Endothelial cell of umbilical vein (primary cell): ENCODE measurements at places on chromosomes 3 and 15. TPM values are rescaled to one million over a fixed set of nuclear protein-coding genes. Genes with fewer than 3 reads are reported as not detected.

The CHDH gene
- 0.02 and 0.06 TPM in 2 replicates for polyA plus RNA-seq

The DUOXA1 gene
- polyA plus RNA-seq = 0.07 TPM in 1 of 2 replicates, not detected in the other

The CLDN11 gene
- 147 and 178 TPM in 2 replicates for polyA plus RNA-seq

The TUSC7 gene
- not detected in 2 replicates for polyA plus RNA-seq

The HACD2 gene
- 13.3 and 17.0 TPM in 2 replicates for polyA plus RNA-seq

The TTBK2 gene
- polyA plus RNA-seq = 3.5 and 4.4 TPM in 2 replicates

The KIF7 gene
- 4.2 and 4.3 TPM in 2 replicates for polyA plus RNA-seq

GRCh38 chr15:76098685-76099084 lies 38.9 kb downstream of the TMEM266 start:
- H3K36me3 ChIP-seq = no peaks in the 10 kb centered on the region
- peaks cover 1% of the 10 kb centered on the region for H3K27me3 ChIP-seq
- no peak for DNase-seq
- H3K4me1 ChIP-seq = no peaks in the 10 kb centered on the region

DNA sequence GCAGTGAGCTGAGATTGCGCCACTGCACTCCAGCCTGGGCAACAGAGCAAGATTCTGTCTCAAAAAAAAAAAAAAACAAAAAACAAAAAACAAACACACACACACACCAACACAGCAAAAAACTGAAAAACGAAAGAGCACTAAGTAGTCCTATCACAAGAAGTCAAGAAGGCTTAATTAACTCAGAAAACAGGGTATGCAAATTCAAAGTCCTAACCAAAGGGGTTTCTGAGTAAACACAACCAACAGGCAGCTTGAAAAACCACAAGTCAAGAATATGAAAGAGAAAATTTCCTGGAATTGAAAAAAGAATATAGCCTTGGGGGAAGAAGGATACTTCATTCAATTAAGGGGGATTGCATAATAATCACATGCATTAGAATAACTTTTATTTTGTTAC lies 37.7 kb upstream of the PARP14 start:
- H3K36me3 ChIP-seq = no peaks in the 10 kb centered on the region
- no peak overlapping the region for H3K27ac ChIP-seq
- H3K4me1 ChIP-seq = no peaks in the 10 kb centered on the region

DNA sequence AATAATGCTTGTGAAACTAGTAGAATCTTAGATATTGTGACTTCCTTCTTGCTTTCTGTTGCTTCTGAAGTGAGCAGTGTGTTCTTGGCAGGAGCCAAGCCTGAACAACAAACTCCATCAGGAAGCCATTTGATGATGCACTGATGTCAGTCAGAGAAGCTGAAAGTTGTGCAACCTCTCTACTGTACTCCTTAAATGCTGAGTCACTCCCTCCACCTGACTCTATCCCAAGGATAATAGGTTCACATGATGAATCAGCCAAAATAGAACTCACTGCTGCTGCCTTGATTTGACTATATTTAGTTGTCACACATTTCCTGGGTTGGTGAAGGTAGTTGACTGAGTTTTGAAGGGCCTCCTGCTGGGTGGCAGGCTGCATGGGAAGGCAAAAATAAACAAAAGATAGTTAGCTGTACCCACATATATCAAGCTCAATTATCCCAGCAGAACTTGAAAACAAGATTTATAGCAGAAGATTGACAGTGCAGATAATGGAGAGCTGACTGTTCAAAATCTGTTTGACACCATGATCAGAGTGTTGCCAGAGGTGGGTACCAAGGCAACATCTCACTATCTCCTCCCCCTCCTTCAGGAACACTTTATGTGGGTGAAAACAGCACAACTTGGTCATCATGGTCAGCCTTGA lies 328.4 kb upstream of the DPH6 start:
- H3K4me3 ChIP-seq = no peak overlapping the region
- no peaks in the 10 kb centered on the region for H3K4me1 ChIP-seq
- peak; percentile 44 for DNase-seq

DNA sequence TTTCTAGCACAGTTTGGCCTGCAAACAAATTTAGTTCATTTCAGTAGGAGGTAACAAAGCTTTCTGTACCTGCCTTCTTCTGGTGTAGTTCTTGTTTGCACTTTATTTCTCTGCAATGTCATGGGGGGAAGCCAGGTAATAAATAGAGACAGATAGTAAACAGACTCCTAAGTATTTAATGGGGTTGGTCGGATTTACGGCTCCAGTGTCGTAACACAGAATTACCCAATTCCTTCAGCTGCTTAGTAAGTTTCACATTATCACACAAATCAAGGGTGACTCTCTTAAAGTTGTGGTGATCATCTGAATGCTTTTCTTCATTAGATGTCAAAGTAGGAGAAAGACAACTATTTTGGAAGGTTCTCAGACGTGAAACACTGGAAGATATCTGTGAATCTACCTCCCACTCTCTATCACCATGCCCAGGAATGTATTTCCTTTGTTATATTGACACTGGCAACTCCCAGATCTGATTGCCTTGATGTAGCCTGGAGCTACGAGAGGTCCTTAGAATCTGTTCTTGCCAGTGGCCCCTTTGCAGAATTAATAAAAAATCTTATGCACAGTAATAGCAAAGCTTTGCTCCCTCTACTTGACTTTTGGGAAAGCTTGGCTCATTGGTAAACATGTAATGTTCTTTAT lies 25.0 kb upstream of the TMC3 start:
- H3K4me3 ChIP-seq = no peak overlapping the region
- no peak overlapping the region for H3K27ac ChIP-seq
- no peaks in the 10 kb centered on the region for H3K4me1 ChIP-seq
- peaks cover 3% of the 10 kb centered on the region for H3K27me3 ChIP-seq
- no peak for DNase-seq
- H3K36me3 ChIP-seq = no peaks in the 10 kb centered on the region

GRCh38 chr3:169676925-169677537 lies 13.5 kb upstream of the MECOM start:
- no peak for DNase-seq
- H3K36me3 ChIP-seq = no peaks in the 10 kb centered on the region
- no peak overlapping the region for H3K27ac ChIP-seq
- no peak overlapping the region for H3K4me3 ChIP-seq

DNA sequence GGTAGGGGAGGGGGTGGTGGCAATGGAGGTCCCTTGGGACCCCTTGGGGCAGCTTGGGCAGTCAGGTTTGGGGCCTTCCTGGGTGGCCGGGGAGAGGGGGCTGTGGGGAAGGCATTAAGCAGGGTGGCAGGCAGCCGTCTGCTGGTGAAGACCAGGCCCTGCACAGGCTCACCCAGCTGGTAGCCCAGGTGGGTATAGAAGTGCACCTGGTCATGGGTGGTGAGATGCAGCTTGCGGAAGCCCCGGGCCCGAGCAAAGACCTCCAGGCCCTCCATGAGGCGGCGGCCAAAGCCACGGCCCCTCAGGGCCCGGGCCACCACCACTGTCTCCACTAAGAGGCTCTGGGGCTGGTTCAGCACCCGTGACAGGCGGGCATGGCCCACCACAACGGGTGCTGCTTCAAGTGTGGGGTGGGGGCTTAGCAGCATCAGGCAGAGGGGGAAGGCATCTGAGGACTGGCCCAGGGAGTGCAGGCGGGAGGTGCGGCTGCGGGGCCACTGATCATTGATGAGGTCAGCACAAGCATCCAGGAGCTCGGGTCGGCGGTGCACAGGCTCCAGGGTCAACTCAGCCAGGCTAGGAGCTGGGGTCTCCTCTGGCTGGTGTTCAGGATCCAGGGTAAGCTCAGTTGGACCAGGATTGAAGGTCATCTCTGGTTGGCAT lies 2.4 kb downstream of the HYAL3 start:
- no peak for DNase-seq
- H3K4me1 ChIP-seq = peaks cover 25% of the 10 kb centered on the region
- H3K4me3 ChIP-seq = no peak overlapping the region
- no peaks in the 10 kb centered on the region for H3K27me3 ChIP-seq
- H3K27ac ChIP-seq = no peak overlapping the region
- no peaks in the 10 kb centered on the region for H3K36me3 ChIP-seq

GRCh38 chr15:41115161-41115651 lies 874 bp downstream of the INO80 start:
- DNase-seq = peak; percentile 52
- H3K36me3 ChIP-seq = no peaks in the 10 kb centered on the region
- peak overlapping the region; percentile 96 for H3K27ac ChIP-seq
- peak overlapping the region; percentile 89 for H3K4me3 ChIP-seq
- H3K4me1 ChIP-seq = peaks cover 11% of the 10 kb centered on the region

GRCh38 chr15:74368121-74368520 lies 675 bp upstream of the CYP11A1 start:
- H3K4me3 ChIP-seq = no peak overlapping the region
- H3K27ac ChIP-seq = no peak overlapping the region
- H3K4me1 ChIP-seq = peaks cover 3% of the 10 kb centered on the region
- peaks cover 18% of the 10 kb centered on the region for H3K27me3 ChIP-seq
- H3K36me3 ChIP-seq = no peaks in the 10 kb centered on the region

GRCh38 chr3:179560791-179561190 lies 1.9 kb upstream of the ACTL6A start:
- peaks cover 7% of the 10 kb centered on the region for H3K4me1 ChIP-seq
- no peaks in the 10 kb centered on the region for H3K36me3 ChIP-seq
- H3K27ac ChIP-seq = no peak overlapping the region
- no peak for DNase-seq
- no peak overlapping the region for H3K4me3 ChIP-seq

- peak; percentile 39 for DNase-seq
- H3K27me3 ChIP-seq = no peaks in the 10 kb centered on the region
- no peaks in the 10 kb centered on the region for H3K4me1 ChIP-seq
Measured at GRCh38 chr3:172982736-172983364, 158.2 kb downstream of the SPATA16 start.

DNA sequence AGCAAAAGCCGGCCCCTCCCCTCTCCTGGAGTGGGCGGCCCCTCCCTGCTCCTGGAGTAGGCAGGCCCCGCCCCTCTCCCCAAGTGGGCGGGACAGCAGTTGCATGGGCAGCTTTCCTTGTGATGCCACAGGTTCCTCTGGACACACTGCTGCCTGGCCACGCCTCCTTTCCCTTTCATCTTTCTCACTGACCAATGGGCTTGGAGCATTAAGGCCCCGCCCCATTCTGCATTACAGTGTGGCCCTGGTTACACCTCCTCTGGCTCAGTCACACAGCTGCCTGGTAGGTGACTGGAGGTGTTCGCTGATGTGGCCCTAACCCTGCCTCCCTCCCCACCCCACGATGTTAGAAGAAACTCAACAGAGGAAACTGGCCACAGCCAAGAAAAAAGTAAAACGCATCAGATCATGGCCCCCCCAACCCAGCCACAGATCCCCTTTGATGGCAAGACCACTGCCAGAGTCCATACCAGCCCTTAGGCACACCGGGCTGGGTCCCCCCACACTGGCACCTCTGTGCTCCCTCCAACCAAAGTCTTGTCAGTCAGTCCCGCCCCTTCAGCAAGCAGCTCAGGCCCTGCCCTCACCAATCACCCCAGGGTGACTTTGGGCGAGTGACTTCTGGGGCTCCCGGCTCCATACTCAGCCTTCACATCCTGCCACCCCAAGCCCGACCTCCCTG lies 84.3 kb downstream of the ADAMTS7 start:
- DNase-seq = no peak
- H3K27me3 ChIP-seq = no peaks in the 10 kb centered on the region
- H3K4me1 ChIP-seq = no peaks in the 10 kb centered on the region
- no peak overlapping the region for H3K4me3 ChIP-seq
- H3K27ac ChIP-seq = no peak overlapping the region

- H3K27me3 ChIP-seq = no peaks in the 10 kb centered on the region
- H3K4me1 ChIP-seq = peaks cover 12% of the 10 kb centered on the region
- peak; percentile 42 for DNase-seq
- no peaks in the 10 kb centered on the region for H3K36me3 ChIP-seq
- peak overlapping the region; percentile 37 for H3K27ac ChIP-seq
- H3K4me3 ChIP-seq = peak overlapping the region; percentile 59
Measured at GRCh38 chr15:76904461-76905012, 603 bp downstream of the SCAPER start.

DNA sequence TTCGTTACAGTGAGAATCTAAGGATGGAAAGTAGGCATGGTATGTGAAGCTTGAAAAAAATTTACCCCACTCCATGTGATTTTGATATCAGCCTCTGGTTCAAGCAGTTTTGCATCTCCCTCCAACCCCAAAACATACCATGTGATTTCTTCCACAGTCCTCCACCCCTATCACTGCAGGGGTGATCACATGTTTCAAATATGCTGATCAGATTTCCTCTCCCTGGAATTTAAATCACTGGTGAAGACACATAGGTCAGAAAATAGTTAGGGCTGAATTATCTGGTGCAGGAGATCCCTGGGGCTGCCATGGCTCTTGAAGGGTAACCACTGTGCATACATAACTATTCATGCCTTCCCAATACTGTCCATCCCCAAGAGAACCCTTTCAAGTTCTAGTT lies 119.7 kb upstream of the THRB start:
- H3K4me1 ChIP-seq = no peaks in the 10 kb centered on the region
- no peak for DNase-seq
- no peaks in the 10 kb centered on the region for H3K36me3 ChIP-seq
- H3K27me3 ChIP-seq = no peaks in the 10 kb centered on the region
- H3K4me3 ChIP-seq = no peak overlapping the region

- no peak for DNase-seq
- no peaks in the 10 kb centered on the region for H3K36me3 ChIP-seq
- no peaks in the 10 kb centered on the region for H3K27me3 ChIP-seq
- no peak overlapping the region for H3K27ac ChIP-seq
- H3K4me1 ChIP-seq = no peaks in the 10 kb centered on the region
Measured at GRCh38 chr3:5462086-5462485, 274.6 kb downstream of the EDEM1 start.

- H3K4me1 ChIP-seq = peaks cover 10% of the 10 kb centered on the region
- peak overlapping the region; percentile 90 for H3K4me3 ChIP-seq
- DNase-seq = no peak
- H3K27me3 ChIP-seq = no peaks in the 10 kb centered on the region
- no peaks in the 10 kb centered on the region for H3K36me3 ChIP-seq
Measured at GRCh38 chr15:40952301-40952900, 870 bp upstream of the CHAC1 start.

DNA sequence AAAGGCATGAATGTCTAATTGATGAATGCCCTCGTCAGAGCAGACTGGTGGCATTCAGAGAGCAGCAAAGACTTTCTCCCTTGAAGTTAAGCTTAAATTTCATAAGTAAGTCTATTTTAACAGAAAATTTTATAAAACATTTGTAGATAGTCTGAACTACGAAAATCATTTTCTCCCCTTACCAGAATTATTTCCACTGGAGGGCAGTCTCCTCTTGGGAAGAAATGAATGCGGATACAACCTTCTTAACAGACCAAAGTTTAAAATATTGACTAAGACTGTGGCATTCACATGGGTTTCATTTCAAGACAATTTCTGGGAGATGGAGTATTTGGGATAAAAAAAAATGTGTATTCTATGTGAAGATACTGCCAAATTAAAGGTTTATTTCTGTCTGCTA lies 669.0 kb downstream of the FHIT start:
- H3K4me3 ChIP-seq = no peak overlapping the region
- H3K36me3 ChIP-seq = no peaks in the 10 kb centered on the region
- no peak for DNase-seq
